ENCODE measurements at places on chromosomes 6 and 20.

DNA sequence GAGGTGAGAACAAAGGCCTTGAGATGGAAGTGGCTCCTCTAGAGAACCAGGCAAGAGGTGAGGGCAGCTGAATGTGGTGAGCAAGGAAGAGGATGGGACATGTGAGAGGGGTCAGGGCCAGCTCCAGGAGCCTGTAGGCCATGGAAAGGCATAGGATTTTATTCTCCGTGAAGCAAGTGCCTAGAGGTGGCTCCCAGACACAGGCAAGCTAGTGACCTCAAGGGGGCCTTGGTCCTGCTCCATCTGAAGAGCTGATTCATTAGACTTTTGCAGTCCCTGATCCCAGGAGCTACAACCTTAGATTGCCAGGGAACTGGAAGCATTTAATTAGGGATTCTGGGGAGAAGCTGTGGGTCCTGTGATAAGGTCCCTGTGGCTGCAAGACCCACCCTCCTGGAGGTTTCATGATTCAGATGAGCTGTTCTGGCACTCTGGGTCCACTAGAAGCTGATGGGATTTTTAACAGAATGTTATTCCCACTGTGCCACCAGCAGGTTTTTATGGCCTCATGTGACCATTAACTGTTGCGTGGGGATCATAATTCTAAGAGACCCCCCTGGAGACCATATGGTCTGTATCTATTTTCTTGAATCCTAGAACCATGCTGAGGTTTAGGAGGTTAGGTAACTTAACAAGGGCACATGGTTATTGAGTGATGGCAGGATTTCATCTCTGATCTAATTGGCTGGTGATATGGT, 90.5 kb downstream of the ELOVL5 start:
- DNase-seq, result no peak

- no peak for DNase-seq
Measured at GRCh38 chr6:120876931-120877330, 457.3 kb downstream of the TBC1D32 start.

- no peak for DNase-seq
Measured at GRCh38 chr6:124800222-124800621, 162.0 kb upstream of the RNF217 start.

- no peak for DNase-seq
Measured at GRCh38 chr20:3553663-3554062, 82.8 kb downstream of the ATRN start.

Measured in progenitor cell of endocrine pancreas (in vitro differentiated cells).